ENCODE measurements at places on chromosomes 11 and 22. TPM values are rescaled to one million over a fixed set of nuclear protein-coding genes. Genes with fewer than 3 reads are reported as not detected.

The DEUP1 gene
- not detected for total RNA-seq

DNA sequence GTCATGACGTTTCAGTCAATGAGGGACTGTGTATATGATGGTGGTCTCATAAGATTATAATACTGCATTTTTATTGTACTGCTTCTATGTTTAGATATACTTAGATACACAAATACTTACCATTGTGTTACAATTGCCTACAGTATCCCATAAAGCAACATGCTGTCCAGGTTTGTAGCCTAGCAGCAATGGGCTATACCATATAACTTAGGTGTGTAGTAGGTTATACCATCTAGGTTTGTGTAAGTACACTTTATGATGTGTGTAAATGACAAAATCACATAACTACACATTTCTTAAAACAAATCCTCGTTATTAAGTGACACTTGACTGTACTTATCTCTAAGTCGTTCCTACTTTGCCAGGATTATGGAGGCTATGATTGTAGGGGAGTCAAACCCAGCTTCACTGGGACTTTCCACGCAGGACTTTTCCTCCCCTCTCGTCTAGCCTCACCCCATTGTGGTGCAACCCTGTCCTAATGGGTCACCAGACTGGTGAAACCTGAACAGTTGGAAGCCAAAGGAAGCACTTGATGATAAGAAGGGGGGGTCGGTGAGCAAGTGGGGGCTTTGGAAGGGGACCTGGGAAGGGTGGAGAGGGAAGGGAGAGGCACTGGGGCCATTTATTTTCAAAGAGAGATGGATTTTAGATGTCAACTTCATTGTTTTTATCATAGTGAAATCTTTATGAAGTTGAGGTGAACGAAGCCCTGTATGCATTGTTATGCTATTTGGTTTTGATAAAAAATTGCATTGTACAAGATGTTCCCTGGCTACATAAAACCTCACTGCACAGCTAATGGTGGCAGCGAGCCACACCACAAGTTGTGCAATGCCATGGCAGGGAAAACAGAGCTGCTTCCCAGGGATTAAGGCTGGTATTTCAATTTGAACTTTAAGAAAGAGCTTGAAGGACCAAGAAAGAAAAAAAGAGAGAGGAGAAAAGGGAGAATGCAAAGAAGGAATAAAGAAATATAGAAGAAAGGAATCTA is 129.1 kb downstream of the EHF start:
- no peak for DNase-seq

The SPTBN2 gene
- total RNA-seq: 7.3 TPM

The SPI1 gene
- 0.31 TPM for total RNA-seq

- no peak for DNase-seq
Observed at GRCh38 chr22:41471568-41471967, 2.7 kb downstream of the ACO2 start.

The DDTL gene
- total RNA-seq: not detected

DNA sequence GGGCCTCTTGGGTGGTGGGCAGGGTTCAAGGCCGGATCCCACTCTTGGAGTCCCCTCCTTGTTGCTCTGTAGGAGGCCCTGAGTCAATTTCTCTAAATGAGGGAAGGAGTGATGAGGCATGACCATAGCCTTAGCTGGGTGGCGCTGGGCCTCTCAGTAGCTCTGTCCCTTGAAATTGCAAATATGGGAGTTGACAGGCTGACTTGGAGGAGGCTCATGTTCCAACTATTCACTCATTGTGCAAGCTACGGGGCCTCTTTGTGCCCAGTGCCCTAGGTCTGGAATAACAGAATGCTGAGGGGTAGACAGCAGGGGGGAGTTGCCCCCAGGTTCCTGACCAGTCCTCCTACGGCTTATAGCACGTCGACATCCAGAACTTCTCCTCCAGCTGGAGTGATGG is 8.0 kb downstream of the SELENOM start:
- DNase-seq: no peak

The LAMTOR1 gene
- 126 TPM for total RNA-seq

DNA sequence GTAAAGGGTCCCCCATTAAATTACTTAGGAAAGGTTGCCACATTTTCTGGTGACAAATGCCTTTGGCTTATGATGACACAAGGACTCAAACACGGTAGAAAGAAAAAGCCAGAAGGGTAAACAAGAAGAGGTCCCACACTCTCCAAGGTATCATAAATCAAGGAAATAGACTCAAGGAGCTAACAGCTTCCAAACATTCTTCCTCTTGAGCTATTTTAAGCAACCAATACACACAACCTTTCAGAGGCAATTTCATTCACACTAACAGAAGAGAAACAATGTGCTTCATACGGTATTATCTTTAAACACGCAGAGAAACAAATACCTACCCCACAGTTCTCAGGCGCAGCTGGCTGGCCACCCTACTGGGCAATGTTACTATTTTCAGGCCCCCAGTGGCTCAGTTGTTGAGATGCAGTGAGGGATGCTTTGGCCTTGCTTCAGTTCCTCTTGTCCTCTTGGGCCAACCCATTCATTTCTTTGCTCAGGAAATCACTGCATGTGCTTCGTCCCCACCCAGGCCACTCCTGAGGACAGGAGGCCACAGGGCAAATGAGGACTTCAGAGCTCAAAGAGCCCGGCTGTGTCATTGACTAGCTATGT is 15.8 kb downstream of the ABTB2 start:
- no peak for DNase-seq

- DNase-seq: no peak
Observed at GRCh38 chr11:119445850-119446249, 22.9 kb upstream of the THY1 start.

DNA sequence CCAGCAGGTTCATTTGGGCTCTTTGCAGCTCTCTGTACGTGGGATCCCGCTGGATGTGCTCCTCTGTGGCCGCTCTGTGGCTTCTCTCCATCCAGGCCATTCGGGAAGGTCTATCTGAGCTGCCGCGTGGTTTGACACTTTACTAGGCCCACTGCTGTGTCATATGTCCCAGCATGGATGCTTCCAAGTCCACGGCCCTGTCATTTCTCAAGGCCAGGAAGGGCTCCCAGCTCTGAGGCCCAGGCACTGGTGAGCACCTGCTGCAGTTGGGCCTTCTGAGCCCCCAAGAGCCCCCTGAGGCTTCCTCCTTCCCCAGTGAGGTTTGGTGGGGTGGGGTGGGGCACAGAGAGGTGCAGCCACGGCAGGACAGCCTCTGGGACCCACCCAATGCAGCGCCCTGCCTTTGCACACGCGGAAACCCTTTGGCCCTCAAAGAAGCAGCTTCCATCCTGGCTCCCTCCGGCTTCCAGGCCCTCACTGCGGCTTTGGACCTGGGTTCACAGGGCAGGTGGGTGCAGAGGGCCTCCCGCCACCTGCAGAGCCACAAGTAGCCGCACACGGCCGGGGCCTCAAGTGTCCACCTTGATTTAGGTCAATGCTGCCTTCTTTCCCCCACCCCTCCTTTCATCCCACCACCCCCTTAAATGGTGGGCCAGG is 44.5 kb upstream of the FGF3 start:
- no peak for DNase-seq

- no peak for DNase-seq
Observed at GRCh38 chr11:81359476-81359875, 1374.2 kb downstream of the FAM181B start.

The KCNK7 gene
- 0.69 TPM for total RNA-seq

The TH gene
- total RNA-seq: not detected

- DNase-seq: no peak
Observed at GRCh38 chr11:46277622-46278386, at the start of gene CREB3L1. TSS of gene CREB3L1 (plus strand) at chr11:46277662. CDS start at chr11:46278112, 450 bp downstream.

The GAL3ST1 gene
- total RNA-seq: 1.1 TPM

GRCh38 chr11:61972112-61972671 is 4.8 kb upstream of the FTH1 start:
- no peak for DNase-seq

DNA sequence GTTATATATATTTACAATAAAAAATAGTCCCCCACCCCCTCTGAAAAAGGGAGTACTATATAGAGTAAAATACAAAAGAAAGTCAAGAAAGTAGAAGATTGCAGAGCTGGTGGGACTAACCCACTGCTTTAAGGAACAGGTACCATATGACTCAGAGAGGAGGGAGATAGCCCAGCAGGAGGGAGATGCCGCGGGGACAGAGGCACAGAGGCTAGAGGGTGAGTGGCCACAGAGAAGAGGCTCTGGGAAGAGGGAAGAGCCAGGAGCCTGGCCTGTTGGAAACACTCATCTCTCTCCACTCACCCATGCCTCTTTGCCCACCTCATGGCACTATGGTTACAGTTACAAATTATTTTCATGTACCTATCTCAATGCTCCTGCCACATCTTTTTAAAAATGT is 53.6 kb upstream of the LYVE1 start:
- no peak for DNase-seq

The SEZ6L gene
- not detected for total RNA-seq

DNA sequence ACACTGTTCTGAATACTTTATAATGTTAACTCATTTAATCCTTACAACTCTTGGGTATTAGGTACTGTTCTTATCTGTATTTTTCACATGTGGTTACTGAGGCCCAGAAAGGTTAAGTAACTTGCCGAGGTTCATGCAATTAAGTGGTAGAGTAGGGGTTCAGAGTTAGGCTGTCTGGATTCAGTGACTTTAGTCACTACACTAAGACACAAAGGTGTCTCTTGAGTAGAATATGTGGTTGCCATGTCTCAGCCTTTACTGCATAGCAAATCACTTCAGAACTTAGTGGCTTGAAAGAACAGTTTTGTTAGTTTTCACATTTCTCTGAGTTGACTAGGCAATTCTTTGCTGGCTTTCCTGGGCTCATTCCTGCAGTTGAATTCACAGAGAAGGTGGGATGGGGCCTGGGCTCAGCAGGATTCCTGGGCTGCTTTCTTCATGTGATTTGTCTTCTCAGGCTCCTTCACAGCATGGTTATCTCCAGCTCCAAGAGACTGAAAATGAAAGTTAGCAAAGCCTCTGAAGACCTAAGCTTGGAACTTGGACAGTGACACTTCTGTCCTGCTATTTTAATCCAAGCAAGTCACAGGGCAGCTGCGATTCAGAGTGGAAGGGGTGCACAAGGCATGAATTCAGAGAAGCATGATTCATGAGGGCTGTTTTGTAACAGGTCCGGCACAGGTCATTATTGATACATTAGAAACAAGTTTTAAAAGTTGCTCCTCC is 68.3 kb downstream of the SPECC1L start:
- DNase-seq: no peak

DNA sequence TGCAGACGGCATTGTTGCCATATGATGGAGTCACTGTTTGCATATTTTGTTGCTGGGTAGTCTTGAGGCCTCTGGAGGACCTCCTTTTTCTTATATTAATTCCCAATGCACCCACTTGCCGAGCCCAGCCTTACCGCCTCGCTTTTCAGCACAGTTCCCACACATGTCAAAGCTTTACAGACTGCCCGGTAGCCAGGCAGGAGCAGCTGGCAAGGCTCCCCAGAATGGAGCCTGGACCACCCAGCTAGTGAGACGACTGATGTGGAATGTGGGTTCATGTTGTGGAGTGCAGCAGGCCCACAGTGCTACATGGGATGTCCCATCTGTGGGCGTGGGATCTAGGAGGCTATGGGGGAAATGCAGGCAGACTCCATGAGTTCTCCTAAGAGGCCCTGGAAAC is 99.4 kb upstream of the MTMR2 start:
- DNase-seq: no peak

All from Panc1 (cell line).